Posterior vena cava (tissue), 2 donors: ENCODE measurements at places on chromosomes 6 and 20. TPM values are rescaled to one million over a fixed set of nuclear protein-coding genes. Genes with fewer than 3 reads are reported as not detected.

GRCh38 chr6:27575594-27576361, 102.9 kb upstream of the ZNF184 start:
- DNase-seq, result no peak

The TTLL9 gene
- total RNA-seq, result 0.14 TPM

The ISM1 gene
- total RNA-seq, result 25.8 TPM

- DNase-seq, result no peak
These were observed 46.5 kb downstream of the SMLR1 start for GRCh38 chr6:130873746-130874145.

The TFAP2C gene
- total RNA-seq, result 0.23 TPM

GRCh38 chr20:40632346-40632976, 56.6 kb downstream of the MAFB start:
- no peak for DNase-seq

DNA sequence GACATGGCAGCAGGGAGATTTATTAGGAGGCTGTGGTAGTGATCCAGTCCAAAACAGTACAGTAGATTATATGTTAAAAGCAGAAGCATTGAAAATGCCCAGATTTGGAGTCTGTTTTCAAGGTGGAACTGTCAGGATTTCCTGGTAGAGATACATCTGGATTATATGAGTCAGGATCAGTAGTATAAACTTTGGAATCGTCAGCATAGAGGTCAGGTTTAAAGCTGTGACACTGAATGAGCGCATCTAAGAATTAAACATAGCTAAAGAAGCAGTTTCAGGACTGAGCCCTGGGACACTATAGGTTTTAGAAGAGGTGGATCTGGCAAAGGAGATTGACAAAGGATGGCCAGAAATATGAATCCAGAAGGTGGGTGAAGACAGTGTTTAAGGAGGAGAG, 60.4 kb downstream of the RNF144B start:
- DNase-seq, result no peak

DNA sequence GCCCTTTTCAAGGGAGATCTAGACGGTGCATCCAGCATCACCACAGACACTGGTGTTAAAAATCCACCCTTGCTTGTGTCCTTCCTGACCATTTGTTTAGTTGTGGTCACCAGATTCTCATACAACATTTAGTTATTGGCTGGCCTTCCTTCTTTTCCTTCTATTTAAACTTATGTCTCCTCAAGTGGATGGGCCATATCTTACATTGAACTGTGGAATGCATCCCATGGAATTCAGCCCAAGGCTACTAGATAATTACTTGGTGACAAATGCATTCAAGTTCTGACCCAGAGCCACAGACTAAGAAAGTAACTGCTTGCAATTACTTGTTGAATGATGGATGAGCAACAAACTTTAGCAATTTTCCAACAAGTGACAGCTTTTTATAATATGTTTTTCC, 198.9 kb upstream of the SSTR4 start:
- DNase-seq, result no peak

DNA sequence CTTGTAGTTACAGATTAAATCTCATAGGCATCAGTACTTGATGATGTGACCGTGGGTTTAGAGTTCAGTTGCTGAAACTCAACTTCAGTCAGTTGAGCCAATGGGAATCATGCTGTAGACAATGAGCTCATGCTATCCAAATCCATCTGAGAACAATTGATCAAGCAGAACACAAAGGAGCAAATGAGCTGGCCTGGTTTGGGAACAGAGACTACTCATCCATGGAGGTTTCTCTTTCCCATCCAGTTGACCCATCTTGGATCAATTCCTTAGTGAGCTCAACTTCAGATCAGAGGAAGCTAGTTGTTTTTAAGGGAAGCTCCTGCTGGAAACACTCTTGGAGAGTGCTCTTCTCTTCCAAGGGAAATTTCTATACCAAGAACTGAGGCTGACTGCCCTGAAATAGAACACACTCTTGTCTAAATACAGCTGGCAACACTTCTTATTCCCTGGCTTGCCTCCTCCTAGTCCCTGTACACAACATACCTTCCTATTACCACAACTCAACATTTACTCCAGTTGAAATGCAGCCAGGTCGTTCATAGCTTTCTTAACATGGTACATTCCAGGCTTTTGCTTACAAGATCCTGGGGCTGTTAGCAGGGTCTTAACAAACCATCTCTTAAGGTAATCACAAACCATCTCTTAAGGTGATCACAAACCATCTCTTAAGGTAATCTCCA, 203.9 kb upstream of the PRDM1 start:
- DNase-seq, result no peak

The PGBD1 gene
- 6.4 TPM for total RNA-seq

GRCh38 chr6:5764401-5764955, 242.2 kb downstream of the NRN1 start:
- DNase-seq, result no peak

DNA sequence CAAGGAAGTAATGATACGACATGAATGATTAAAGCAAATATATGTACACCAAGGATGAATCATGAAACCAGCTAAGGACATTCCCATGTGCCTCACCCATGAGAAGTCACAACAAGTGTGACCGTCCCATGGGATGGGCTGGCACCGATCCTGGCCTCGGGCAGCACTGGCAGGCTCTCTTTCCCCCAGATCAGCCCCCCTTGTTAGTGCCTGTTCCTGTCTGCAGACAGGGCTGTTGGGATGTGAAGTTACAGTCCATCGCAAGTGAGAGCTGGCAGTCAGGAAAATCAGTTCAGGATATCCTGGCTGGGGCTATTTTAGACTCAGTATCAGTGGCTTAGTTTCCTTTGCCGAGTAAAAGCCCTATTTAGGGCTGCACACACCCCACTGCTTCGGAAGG, 129.2 kb upstream of the SNX9 start:
- DNase-seq, result no peak

The TNFRSF21 gene
- total RNA-seq, result 10.5 TPM

DNA sequence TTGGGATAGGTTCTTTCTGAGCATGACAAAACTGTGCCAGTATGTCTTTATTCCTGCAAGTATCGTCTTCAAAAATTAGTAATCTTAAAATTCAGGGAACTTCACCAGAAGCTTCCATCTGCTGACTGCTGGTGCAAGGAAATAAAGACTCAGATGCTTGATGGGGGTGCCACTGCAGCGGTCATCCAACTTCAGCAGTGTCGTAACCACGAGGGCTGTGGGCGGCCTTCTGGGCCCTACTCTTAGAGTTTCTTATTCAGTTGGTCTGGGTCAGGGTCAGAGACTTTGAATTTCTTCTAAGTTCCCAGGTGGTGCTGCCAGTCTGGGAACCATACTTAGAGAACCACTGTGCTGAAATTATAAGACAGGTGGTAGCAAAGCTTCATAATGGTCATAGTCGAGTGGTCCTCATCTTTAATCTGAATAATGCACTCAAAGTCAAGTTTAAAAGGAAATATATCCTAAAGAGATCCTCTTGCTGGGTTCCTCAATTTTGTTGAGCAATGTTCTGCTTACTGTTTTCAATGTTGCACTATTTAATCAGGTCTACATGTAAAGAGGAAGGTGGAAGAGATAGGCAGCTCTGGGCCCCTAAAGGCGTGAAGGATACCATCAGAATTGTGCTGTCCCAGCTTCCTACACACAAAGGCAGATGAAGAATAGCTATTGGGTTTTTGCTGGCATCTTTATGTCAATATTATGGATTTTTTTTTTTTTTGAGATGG, 165.4 kb upstream of the GMDS start:
- no peak for DNase-seq

The OR2H2 gene
- total RNA-seq, result not detected

The ULBP3 gene
- total RNA-seq, result 1.2 TPM

GRCh38 chr6:126204598-126204997, 135.3 kb upstream of the CENPW start:
- no peak for DNase-seq

DNA sequence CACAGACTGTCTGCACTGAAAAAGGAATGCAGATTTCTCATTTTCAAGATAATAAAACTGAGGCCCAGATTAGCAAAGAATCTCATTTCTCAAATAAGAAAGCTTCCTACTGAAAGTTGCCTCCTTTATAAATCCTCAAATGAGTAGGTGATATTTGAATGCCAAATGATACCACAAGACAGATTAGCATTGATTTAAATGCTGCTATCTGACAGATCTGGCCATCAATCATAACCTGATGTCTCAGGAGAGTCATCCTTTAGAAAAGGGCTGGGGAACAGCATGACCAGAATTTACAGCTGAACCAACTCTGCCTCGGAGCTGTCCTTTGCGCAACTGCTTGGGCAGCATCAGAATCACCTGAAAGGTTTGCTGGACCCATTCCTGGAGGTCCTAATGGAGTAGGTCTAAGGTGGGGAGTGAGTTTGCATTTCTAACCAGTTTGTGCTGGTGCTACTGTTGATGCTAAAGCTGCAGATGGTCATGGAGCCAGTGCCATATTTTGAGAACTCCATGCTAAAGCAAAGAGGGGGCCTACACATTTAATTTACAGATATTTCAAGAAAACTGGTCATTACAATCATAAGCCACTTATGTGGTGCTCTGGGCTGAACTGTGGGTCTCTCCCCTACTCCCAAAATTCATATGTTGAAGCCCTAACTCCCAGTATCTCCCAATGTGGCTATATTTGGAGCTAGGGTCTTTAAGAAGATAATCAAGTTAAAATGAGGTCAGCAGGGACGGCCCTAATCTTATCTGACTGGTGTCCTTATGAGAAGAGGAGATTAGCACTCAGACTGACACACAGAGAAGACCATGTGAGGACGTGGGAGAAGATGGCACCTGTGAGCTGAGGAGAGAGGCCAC, 295.5 kb upstream of the JARID2 start:
- no peak for DNase-seq

DNA sequence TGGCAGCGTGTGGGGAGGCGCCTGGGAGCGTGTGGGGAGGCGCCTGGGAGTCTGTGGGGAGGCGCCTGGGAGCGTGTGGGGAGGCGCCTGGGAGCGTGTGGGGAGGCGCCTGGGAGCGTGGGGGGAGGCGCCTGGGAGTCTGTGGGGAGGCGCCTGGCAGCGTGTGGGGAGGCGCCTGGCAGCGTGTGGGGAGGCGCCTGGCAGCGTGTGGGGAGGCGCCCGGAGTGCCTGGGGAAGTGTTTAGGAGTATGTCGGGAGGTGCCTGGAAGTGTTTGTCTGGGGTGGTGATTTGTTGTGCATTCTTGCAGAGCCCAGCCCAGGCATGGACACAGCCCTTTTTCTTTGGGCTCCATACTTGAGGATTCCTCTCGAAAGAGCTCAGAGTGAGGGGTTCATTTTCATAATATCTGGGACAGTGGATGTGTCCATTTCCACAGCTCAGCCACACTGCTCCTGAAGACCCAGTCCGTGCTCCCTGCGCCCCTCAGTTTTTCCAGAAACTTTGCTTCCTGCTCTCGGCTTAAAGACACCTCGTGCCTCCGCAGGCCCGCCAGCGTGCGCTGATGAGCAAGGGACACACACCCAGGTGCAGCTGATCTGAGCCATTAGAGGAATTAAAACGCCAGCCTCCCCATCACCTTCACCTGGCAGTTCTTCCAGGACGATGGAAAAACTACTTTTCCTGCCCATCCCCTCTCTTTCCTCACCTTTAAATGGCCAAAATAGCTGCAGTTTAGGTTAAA, 172.2 kb upstream of the THBS2 start:
- no peak for DNase-seq

- no peak for DNase-seq
These were observed 9.4 kb upstream of the GMPR start for GRCh38 chr6:16228709-16229665.

The NECAB3 gene
- 25.5 TPM for total RNA-seq

GRCh38 chr6:27238010-27238983, 9.2 kb upstream of the PRSS16 start:
- no peak for DNase-seq

The BHLHE23 gene
- total RNA-seq, result not detected

- no peak for DNase-seq
These were observed 140.8 kb downstream of the ZFAND3 start for GRCh38 chr6:37960139-37960935.

The NMBR gene
- not detected for total RNA-seq

The ENPP4 gene
- 11.7 TPM for total RNA-seq

GRCh38 chr20:35360033-35360432, 51.7 kb downstream of the UQCC1 start:
- DNase-seq, result no peak

DNA sequence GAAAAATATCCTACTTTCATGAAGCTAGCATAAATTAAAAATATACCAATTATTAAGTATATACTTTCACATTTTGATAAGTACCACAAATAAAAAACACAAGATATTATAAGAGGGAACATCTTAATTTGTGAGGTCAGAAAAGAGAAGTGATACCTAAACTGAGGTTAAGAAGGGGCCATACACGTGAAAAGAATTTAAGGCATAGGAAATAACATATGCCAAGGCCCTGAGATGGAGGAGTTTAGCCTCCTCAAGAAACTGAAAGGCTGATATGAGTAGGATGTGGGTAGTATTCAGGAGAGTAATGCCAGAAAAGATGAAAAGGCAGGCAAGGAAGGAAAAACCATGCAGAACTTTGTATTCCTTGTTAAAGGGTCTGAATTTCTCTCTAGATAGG, 116.6 kb upstream of the HTR1E start:
- no peak for DNase-seq

- DNase-seq, result no peak
These were observed 156.3 kb downstream of the SCML4 start for GRCh38 chr6:107667790-107668189.

DNA sequence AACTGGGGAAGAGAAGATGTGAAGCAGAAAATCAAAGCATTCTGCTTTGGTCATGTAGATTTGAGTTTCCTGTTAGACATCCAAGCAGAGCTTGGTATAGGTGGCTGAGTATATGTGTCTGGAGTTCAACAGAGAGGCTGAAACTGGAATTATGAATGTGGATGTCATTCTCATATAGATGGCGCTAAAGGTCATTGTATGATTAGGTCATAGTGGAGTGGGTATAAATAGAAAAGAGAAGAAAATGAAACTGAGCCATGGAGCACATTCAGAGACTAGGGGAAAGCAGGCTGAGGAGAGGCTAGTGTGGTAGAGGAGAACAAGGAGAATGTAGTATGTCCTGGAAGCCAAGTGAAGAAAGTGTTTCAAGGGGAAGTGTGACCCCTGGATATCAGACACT, 295.6 kb upstream of the PLN start:
- no peak for DNase-seq

The STK4 gene
- 30.1 TPM for total RNA-seq

The FNDC1 gene
- 5.1 TPM for total RNA-seq

The ZSCAN23 gene
- 2.0 TPM for total RNA-seq

- DNase-seq, result no peak
These were observed 115.7 kb downstream of the KIF16B start for GRCh38 chr20:16457514-16457913.

DNA sequence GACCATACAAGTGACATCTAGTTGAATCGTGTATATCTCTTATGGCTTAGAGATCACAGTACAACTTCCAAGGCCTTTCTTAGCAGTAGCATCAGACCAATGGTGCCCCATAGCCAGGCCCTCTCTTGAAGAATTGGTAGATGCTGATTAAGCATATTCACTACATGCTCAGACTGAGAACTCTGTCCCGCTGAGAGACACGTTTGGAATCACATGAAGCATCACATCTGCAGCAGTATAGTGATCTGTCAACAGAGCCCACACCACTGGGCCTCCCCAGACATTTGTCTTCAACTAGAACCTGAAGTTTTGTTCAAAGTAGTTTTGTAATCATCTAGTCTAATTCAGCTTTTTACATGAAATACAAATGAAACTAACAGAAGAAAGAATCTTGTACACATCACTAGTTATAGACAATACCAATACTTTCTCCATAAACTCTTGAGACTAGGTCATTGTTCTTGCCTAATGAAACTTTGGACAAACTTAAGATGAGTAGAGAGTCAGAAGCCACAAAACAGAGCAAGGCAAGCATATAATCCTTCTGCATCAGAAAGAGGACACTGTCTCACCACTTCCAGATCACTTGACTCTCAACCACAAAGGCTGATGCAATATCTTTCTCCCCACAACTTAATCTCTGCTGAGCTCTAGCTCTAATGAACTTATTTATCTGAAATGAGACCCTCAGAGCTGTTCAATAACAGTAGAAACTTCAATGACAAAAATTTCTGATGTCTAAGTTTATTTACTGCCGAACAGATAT, 182.7 kb downstream of the TBX18 start:
- no peak for DNase-seq

The WFDC12 gene
- not detected for total RNA-seq
